ENCODE measurements at places on chromosomes 5 and 9. TPM values are rescaled to one million over a fixed set of nuclear protein-coding genes. Genes with fewer than 3 reads are reported as not detected.

Gene PRR7
- 14.6 TPM for total RNA-seq

Gene SLC34A1
- not detected for total RNA-seq

Gene SNCAIP
- total RNA-seq: 0.65 TPM

Gene AQP7
- total RNA-seq: not detected

Gene FBN2
- total RNA-seq: 937 TPM

Gene IFNA13
- total RNA-seq: not detected

Gene FRMD3
- 2.8 TPM for total RNA-seq

Gene SLF1
- total RNA-seq: 3.4 TPM

Gene RAI14
- total RNA-seq: 80.9 TPM

Gene PCDHGA11
- total RNA-seq: 19.8 TPM

Gene ANKRD18B
- total RNA-seq: not detected

Gene PCDHGA4
- total RNA-seq: 8.9 TPM

Gene ARID3C
- 0.32 TPM for total RNA-seq

Gene TERT
- not detected for total RNA-seq

Gene PCYOX1L
- total RNA-seq: 4.2 TPM

Gene ZNF483
- total RNA-seq: 4.4 TPM

Gene ARL14EPL
- total RNA-seq: 0.32 TPM

Gene PDGFRB
- total RNA-seq: 543 TPM

Gene EPB41L4A
- 1.9 TPM for total RNA-seq

Gene MARCOL
- total RNA-seq: not detected

Gene PPIP5K2
- total RNA-seq: 94.3 TPM

Gene DMGDH
- total RNA-seq: 2.6 TPM

Gene OSMR
- total RNA-seq: 103 TPM

Gene CDO1
- 3.6 TPM for total RNA-seq

Gene ST8SIA4
- 3.7 TPM for total RNA-seq

Gene TMC1
- 0.85 TPM for total RNA-seq

Gene PDE8B
- total RNA-seq: under 0.01 TPM

Gene PIP5KL1
- 2.9 TPM for total RNA-seq

Gene LHX3
- not detected for total RNA-seq

Gene HSD17B3
- total RNA-seq: not detected

Gene INSL6
- total RNA-seq: not detected

Gene KLHL3
- 0.73 TPM for total RNA-seq

Gene ALDH1A1
- total RNA-seq: not detected

Gene GFM2
- 37.3 TPM for total RNA-seq
